ENCODE measurements at places on chromosomes 1 and 21.

GRCh38 chr1:148296511-148296910 is 144.4 kb upstream of the NBPF11 start:
- no peak for DNase-seq

DNA sequence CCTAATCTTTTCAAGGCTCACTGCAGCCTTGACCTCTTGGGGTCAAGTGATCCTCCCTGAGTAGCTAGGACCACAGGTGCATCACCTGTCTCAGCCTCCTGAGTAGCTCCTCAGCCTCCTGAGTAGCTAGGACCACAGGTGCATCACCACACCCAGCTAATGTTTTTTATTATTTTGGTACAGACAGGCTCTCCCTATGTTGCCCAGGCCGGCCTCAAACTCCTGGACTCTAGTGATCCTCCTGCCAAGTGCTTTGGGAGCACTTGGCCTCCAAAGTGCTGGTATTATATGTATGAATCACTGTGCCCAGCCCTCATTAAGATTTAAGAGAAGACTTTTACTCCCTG is 58.5 kb upstream of the S1PR1 start:
- DNase-seq: no peak

DNA sequence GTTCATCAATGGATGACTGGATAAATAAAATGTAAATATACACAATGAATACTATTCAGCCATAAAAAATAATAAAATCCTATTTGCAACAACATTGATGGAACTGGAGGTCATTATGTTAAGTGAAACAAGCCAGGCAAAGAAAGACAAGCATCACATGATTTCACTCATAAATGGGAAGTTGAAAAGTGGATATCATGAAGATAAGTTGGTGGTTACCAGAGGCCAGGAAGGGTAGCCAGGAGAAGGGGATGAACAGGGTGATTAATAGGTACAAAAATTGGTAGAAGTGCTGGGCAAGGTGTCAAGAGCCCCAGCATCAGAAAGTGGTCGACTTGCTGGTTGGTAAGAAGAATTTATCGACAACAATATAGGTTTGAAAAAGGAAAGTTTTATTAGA is 1.3 kb upstream of the PARK7 start:
- DNase-seq: no peak

DNA sequence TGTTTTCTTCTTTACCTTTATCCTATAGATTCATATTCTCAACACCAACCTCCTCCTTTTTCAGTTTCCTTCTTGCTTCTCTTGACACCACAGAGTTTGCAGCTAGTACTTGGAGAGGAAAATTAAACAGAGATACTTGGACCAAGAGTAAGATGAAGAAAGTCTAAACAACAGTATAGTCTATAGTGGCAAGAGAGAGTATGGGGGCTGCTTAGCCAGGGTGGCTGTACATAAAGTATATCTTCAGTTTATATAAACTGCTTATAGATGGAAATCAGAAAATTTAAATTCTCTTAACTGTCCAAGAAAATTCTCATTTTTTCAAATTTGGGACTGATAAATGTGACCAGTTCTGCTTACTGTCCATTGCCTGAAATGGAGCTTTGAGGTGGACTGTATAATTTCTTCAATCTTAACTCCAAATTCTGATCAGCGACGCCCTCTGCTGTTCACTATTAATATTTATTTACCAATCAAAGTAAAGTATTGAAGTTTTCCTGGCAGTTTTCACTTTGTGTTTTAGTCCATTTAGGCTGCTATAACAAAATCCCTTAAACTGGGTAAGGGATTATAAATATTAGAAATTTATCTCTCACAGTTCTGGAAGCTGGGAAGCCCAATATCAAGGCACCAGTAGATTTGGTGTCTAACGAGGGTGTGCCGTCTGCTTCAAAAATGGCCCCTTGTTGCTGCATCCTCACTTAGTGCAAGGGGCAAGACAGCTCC is 14.8 kb upstream of the METTL18 start:
- DNase-seq: peak; percentile 27

DNA sequence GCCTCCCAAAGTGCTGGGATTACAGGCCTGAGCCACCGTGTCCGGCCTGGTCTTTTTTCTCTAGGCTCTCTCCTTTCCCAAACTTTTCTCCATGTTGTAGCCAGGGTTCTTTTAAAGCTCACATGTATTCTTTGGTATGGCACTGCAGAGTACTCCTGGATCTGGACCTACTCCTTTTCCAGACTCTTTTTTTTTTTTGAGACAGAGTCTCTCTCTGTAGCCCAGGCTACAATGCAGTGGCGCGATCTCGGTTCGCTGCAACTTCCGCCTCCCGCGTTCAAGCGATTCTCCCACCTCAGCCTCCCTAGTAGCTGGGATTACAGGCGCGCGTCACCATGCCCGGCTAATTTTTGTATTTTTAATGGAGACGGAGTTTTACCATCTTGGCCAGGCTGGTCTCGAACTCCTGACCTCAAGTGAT is 602 bp upstream of the MED18 start:
- DNase-seq: no peak

GRCh38 chr1:201769966-201770365 is 59.0 kb upstream of the IPO9 start:
- DNase-seq: peak; percentile 81

DNA sequence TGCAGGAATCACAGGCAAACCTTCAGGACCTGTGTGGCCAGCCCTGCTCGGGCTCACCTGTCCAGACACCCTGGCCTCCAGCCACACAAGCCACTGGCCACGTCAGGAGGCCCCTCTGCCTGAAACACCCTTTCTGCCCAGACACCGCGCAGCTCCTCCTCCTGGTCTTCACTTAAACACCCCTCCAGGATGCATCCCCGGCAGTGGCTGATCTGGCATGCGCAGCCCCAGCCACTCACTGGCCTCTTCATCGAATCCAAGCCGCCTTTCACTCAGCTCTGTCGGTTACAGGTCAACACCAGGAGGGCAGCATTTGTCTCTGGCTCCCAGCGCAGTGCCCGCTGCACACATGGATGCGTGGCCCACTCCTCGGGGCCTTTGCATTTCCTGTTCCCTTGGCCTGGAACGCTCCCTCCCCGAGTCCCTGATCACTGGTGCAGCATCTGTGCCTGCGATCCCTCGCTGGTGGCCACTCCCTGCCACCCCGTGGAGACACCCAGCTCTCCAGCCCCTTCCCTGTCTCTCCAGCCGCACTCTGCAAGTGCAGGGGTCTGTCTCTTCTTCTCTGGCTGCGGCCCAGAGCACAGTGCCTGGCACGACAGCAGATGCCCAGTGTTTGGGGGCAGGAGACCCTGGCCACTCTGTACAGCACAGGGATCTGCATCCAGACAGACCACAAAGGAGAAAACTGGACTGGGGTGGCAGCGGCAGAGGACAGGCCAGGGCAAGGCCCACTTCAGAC is 9.4 kb downstream of the TPRG1L start:
- DNase-seq: no peak

- no peak for DNase-seq
Observed at GRCh38 chr1:46199233-46199749, 1.1 kb upstream of the POMGNT1 start.

DNA sequence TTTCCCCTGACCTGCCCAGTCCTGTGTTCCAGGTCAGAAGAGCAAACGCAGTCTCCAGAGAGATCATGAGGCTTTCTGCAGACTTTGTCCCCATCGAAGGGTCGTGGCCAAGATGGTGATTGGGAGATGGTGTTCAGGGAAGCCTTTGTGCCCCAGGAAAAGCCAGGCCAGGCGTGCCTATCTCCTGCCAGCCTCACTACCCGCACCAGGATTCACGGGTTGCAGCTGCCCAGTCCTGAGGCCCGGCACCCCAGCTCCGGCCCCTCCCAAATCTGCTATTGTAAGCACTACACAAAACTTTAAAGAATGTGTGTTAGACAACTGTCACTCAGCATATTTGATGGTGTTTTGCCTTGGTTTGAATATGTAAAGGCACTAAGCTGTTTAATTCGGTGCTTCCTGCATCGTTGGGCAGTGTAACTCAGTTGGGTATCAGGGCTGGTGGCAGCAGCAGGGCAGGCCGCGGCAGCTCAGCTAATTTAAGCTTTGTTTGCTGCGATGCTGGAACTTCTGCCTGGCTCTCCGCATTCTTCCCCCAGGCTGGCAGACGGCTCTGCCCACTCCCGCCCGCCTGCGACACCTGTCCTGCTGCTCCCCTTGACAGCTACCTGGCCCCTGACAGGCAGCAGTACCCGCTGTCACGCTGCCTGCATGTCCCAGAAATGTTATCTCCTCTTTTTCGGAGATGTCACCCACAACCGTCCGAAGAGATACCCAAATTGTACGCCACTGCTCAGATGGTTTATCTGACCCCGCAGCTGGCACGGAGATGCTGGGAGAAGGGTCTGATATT is 209.0 kb upstream of the VAMP3 start:
- DNase-seq: no peak

DNA sequence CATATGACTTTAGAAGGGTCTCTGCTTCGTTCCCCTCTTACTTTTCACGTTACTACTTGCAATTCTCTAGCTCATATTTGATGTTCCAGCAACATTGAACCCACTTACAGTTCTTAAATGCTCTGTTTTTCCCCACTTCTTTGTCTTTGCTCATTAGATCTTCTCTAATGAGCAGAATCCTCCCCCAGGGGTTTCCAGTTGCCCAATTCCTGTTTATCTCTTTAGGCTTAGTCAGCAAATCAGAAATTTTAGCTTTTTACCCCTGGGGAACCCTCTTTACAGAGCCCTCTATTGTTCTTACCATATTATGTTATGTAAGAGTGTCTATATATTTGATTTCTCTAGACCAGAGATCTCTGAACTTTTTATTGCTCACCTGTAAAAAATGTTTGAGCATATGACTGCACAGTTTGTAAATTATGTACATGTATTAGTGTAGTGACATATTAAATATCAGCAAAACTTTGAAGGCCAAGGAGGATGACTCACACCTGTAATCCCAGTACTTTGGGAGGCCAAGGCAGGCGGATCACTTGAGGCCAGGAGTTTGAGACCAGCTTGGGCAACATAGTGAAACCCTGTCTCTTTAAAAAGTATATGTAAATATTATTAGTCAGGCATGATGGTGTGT is 71.4 kb downstream of the FNBP1L start:
- no peak for DNase-seq

DNA sequence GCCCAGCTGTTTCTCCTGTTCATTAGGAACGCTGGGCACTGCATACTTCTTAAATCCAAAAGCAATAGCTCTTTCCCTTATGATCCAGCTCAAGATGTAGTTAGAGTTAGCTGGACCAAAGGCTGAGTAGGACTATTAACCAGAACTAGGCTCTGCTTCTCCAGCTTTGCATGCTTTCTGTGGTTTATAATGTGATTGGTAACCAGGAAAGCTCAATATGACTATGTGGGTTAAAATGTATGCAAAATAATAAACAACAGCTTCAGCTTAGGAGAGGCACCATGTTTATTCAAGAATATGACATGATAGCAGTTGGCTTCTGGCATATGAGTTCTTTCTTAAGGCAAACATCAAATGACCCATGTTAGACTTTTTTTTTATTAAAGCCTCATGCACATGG is 73.8 kb downstream of the LYPLAL1 start:
- DNase-seq: no peak

- DNase-seq: peak; percentile 92
Observed at GRCh38 chr1:41109310-41110197, 88.0 kb upstream of the SLFNL1 start.
